Common myeloid progenitor, CD34-positive (primary cell): ENCODE measurements at places on chromosomes 11 and 22.

DNA sequence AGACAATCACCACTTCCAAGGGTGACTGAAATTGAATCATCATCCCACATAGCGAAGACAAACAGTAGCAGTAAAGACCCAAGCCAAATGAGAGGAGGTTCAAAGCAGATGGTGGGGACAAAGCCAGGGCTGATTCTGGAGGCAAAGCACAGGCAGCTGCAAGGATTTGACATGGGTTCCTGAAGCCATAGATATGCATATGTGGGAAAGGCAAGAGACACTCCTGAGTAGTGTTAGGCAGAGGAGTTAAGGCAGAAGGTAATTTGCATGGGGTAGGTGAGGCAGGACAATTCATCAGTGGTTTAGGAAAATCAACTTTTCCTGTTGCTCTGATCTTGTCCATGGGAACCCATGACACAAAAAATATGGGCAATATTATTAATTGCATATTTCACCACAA lies 462.8 kb downstream of the FAM181B start:
- DNase-seq = no peak

GRCh38 chr11:13966486-13966885 lies 4.0 kb downstream of the SPON1 start:
- no peak for DNase-seq

DNA sequence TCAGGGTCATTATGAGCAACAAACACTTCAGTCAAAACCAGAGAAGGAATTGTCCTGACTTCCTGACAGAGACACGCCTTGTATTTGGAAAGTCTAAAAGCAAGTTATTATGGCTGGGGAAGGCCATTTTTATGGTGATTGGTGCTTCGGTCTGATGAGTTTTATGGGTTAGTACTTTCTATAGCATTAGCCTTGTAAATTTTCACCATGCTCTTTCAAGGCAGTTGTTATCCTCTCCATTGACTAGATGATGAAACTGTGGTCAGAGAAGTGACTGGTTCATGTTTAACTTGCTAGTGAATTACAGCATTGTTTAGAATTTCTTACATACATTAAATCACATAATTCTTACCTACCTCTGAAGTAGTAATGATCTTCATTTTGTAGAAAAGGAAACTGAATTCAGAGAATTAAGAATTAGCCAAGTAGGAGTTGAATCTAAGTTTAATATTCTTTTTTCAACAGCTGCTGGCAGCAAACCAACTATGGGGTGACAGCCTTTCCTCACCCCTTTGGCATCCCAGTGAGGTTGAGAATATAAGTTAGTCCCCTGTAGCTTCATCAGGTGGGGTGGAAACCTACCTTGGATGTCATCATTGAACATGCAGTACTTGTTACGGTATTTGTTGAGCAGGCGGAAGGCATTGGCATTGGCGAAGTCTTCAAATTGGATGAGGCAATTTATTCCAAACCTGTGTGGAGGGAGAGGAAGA lies 90.0 kb downstream of the CCDC81 start:
- no peak for DNase-seq

DNA sequence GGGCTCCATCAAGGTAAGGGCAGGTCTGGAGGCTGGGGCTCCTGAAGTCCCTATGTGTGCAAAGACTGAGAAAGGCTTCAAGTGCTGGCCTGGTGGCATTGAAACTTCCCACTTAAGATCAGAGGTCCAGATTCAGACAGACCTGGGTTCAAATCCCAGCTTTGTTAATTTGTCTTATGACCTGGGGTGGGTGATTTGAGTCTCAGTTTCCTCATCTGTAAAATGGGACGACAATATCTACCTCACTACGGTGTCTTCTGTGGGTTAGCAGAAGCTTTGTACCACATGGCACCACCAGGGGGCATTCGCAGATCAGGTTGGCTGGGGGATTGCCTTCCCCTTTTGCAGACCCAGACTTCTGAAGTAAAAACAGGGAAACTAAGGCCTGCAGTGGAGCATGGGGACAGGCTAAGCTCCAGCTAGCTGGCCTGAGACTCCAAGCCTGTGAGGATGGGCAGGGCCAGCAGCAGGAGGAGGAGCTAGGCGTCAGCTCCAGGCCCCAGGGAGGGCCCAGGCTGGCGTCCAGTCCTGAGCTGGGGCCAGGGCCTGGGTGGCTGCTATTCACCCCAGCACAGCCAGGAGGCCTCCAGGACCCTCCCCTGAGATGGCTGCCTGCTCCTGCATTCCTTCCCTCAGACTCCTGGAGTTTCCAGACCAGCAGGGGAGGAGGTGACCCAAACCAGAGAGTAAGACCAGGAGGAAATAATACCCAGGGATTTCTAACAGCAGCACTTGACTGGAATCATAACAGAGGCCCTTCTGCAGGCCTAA lies 1.5 kb downstream of the CASTOR1 start:
- peak; percentile 97 for DNase-seq

- no peak for DNase-seq
Observed at GRCh38 chr11:64245401-64245796, 1.3 kb downstream of the PPP1R14B start.

DNA sequence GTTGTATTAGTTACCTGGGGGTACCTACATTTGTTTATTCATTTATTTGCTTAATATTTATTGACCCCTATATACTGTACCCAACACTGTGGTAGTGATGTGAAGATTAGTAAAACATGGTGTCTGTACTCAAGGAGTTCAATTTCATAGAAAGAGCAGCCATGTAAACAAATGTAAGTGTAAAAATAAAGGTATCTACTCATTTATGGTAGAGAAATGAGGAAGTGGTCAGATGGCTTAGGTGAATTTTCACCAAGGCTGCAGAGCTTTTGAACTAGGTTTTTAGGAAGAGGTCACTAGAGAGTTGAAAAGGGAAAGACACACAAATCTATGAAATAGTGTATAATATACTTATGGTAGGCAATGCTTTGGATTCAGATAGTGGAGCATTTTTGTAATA lies 11.1 kb downstream of the CTR9 start:
- peak; percentile 79 for DNase-seq

DNA sequence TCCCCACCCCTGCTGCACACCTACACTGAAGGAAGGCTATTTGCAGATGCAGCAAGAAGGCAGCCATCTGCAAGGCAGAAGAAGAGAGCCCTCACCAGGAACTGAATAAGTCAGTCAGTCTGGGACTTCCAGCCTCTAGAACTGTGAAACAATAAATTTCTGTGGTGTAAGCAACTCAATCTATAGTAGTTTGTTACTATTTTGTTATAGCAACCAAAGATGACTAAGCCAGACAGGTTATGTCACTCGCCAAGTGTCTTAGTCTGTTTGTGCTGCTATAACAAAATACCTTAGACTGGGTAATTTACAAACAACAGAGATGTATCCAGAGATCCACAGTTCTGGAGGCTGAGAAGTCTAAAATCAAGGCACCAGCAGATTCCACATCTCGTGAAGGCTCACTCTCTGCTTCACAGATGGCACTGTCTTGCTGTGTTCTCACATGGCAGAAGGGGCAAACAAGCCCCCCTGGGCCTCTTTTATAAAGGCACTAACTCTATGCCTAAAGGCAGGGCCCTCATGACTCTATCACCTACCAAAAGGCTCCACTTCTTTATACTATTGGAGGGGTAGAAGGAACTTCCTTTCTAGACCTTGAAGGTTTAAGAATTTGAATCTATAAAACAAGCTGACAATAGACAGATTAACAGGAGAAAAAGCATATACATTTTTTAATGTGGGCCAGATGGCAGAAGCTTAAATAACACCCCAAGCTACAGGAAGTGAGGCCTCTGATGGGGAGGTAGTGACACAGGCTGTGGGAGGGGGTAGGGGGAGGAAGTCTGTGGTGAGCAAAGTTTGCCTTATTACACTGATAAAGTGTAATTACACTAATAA lies 12.3 kb downstream of the APOL6 start:
- peak; percentile 97 for DNase-seq

- no peak for DNase-seq
Observed at GRCh38 chr11:20963596-20963995, 294.2 kb downstream of the NELL1 start.

DNA sequence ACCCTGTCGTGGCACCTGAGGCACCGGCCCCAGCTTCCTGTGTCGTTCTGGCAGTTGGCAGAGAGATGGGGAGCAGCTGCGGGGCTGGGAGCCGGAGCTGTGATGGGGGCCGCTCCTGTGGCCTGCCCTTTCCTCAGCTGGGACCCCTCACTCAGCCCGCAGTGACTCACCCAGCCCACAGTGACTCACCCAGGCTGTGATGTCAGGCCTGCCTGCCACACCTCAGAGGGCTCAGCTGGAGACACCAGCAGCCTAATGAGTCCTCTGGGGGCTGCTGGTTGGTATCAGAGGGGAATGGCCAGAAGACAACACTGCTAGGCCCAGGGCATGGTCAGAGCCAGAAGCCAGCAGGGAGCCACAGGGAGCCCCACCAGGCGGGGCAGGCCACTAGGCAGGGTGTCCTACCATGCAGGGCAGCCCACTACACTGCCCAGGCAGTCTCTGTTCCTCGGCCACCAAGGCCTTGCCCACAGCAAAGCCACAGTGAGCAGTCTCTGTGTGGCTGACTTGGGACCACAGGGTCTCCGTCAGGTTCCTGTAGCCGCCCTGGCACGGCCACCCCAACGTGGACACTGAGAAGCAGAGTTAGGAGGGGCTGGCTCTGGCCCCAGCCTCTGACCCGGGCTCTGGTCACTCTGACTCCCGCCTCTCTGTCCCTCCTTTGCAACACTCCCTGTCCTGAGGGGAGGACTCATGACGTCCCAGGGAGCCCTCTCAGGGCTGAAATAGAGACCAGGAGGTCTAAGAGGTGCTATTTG lies 4.2 kb upstream of the FXYD2 start:
- peak; percentile 85 for DNase-seq

- no peak for DNase-seq
Observed at GRCh38 chr11:18063125-18063524, 17.1 kb upstream of the TPH1 start.

DNA sequence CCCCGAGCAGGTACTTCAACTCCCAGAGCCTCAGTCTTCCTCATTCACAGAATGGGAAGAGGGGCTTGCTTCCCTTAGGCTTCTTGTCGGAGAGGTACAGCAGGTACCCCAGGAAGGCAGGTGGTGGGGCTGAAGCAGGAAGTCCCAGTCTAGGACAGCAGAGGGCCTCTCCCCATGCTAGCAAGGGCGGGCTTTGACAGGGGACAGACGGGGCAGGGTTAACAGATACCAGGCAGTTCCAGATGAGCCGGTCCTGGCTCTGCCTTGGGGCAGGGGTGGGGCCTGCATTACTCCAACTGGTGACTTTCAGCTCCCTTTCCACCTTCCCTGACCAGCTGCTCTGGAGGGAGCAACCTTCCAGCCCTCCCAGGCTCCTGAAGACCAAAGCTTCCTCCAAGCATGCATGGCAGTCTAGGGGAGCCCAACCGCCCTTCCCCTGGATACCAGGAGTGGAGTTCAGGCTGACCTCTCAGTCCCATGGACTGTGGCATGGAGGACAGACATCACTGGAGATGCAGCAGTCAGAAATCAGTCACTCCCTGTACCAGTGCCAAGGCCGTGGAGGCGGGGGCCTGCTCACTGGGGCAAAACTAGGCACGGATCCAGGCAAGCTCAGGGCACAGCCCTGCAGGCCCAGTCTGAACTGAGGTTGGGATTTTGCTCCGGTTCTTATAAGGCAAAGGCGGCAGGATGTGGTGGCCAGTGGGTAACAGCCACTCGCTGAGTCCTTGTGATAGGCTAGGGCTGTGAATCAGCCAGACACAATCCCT lies 60.5 kb downstream of the NAT10 start:
- DNase-seq = no peak

- peak; percentile 41 for DNase-seq
Observed at GRCh38 chr22:31556627-31557203, 60.4 kb downstream of the SFI1 start.

- DNase-seq = no peak
Observed at GRCh38 chr11:15547685-15548084, 433.0 kb downstream of the INSC start.

- no peak for DNase-seq
Observed at GRCh38 chr11:86039094-86039493, 29.8 kb downstream of the PICALM start.

DNA sequence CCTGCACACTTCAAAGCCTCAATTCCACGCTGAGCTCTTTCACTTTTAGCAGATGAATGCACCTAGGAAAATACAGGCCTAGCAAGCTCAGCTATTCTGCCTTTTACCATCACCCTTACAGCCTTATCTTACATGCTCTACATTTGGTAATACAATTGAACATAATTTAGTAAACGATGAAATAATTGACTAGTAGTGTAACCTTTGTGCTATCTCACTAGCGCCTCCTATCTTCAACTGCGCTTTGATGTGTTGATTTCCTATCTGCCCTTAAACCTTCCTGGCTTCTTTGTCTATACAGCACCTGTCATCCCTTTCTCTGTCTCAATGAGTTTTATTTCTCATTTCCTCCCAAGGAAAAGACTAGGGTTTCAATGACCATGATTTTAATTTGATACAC lies 149.7 kb downstream of the LRRC4C start:
- no peak for DNase-seq
